Activated naive CD4-positive, alpha-beta T cell treated with Interleukin-2 at 50 U/mL for 16 hours (primary cell): ENCODE measurements at places on chromosomes 4 and X.

DNA sequence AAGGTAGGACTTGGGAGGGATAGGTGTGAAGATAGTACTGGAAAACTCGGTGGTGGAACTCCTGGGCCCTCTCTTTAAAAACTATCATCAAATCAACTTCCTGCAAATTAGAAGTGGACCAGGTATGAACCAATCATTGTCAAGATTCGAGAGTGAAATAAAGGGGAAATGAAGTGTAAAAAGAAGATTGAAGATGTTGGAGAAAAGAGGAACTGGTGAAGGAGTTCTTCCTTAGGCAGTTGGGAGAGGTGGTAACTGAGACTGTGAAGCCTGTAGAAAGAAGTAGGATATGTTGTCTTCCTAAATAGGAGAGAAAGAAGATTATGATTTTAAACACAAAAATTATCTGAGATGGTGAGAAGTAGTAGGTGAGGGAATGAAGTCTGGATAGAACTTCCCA, 212.2 kb downstream of the PPP1R2C start:
- DNase-seq, result no peak

DNA sequence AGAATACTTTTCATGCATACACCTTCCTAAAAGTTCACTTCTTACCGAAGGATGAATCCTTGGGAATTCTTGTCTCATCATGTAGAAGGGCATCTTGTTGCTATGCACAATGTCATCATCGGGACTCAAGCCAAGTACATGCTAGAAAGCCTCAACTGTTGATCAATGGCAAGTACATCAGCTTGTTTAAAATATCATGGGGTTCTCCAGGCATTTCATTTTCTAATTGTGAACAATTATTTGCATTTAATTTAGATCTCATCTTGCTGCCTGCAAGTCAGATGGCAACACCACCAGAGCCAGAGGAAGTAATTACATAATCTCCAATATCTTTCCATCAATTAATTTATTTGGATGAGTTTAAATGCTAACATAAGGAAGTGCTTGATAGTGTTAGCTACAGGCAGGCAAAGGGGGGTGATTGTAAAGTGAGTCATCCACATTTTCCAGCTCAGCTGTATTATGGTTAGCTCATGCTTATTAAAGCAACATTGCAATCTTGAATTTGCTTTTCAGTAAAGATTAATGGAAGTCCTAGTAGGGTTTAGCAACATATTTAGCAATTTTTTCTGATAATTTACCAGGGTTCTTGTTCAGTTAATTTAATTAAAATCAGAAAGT, 356.5 kb downstream of the CBLL2 start:
- no peak for DNase-seq

DNA sequence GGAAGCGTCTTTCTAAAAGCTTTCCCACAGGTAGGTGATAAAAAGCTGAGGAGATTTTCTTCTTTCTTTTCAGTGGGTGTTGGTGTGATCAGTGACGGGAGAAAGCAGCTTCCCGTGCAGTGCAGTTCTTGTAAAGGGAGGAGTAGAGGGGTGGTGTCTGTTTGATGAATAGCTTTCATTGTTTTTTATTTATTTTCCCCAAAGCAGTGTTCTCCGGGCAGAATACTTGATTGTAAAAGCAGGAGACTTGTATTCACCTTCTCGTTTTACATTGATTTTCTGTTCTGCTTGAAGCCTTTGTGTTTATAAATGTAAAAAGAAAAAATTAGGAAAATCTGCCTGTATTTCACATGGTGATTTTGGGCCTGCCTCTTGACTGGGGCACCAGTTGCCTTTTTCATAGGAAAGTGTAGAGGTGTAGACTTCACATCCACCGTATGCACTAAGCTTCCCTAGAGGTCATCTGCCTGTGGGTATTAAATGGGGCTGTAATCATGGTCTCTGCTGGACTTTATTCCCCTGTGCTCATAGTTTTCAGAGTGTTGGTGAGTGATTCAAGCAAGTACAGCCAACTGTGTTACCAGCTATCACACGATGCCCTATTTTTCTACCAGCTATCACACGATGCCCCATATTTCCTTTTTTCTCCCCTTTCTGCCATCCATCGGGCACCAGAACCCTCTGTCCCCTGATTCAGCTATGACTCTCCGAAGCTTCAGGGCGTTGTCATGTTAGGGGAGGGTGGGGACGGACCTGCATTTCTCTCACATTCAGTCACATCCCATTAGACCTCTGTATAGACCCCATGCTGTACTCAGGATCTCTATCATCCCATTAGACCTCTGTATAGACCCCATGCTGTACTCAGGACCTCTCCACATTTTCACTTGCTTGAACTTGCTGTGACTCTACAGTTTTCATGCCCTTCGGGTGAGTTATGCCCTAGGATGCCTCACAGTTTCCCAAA, 526.5 kb downstream of the TRIML1 start:
- DNase-seq, result no peak

GRCh38 chr4:8297141-8297601, 27.6 kb downstream of the HTRA3 start:
- DNase-seq, result no peak

- no peak for DNase-seq
Measured at GRCh38 chr4:104829761-104830160, 316.9 kb upstream of the TET2 start.

GRCh38 chr4:24743927-24744326, 51.4 kb upstream of the SOD3 start:
- no peak for DNase-seq

DNA sequence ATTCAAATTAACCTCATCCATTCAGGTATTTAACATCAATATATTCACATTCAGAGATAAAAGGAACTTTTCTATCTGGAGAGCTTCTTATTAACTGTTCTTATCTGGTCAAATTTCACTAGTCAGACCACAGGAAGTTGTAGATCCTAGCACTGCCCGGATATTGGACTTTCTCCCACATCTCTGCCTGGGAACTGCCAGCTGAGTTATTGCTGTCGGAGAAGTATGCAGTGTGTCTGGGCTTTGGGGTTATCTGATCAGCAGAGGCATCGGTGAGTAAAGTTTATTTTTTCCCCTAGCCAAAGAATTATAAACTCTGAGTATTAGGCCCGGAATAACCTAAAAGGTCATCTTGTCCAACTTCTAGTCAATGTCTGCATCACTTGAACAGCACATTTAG, 45.1 kb downstream of the OR13H1 start:
- DNase-seq, result no peak

DNA sequence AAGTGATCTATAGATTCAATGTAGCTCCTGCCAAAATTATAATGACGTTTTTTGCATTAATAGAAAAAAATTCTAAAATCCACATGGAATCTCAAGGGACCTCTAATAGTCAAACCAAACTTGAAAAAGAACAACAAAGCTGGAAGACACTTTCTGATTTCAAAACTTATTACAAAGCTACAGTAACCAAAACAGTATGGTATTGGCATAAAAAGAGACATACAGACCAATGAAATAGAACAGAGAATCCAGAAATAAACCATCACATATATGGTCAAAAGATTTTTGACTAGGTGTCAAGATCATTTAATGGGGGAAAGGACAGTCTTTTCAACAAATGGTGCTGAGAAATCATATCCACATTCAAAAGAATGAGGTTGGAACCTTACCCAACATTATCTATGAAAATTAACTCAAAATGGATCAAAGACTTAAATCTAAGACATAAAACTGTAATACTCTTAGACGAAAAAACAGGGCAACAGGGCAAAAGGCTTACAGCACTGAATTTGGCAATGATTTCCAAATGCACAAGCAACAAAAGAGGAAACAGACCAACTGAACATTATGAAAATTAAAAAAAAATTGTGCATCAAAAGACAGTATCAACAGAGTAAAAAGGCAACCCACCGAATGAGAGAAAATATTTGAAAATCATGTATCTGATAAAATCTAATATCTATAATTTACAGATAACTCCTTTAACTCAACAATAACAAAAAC, 3.9 kb downstream of the FBXO8 start:
- DNase-seq, result no peak

GRCh38 chr4:187238646-187239045, 515.0 kb upstream of the FAT1 start:
- DNase-seq, result no peak

GRCh38 chr4:155795991-155796390, 37.2 kb downstream of the GUCY1B1 start:
- no peak for DNase-seq

- peak; percentile 59 for DNase-seq
Measured at GRCh38 chr4:26321373-26322221, 783 bp downstream of the RBPJ start.

- DNase-seq, result peak; percentile 24
Measured at GRCh38 chr4:182918791-182919302, 1.7 kb upstream of the DCTD start.

DNA sequence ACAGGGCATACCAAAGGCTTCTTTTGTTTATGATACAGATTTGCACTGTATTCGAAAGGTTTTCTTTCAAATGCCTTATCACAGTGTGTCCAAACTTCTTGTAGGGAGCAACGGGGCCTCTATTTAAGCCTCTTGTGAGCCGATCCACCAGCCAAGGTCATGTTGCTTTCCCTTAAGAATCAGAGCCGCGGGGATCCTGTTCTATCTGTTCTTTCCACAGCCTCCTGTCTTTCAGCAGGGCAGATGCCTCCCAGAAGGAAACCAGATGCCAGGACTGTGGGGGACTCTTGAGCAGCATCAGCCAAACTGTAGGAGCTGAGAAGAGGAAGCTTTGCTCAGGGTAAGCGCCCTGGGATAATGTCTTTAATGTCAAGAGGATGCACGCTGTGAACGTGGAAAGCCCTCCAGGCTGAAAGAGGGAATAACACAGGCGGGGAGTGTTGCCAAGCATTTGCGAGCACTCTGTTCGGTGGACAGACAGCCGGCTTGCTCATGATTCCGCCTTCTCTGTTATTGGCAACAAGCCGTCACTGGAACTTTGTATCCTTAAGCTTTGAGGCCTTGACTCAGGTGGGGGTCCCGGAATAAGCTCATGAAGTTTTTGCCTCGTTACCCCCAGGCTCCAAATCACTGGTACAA, 279.8 kb upstream of the FRG1 start:
- DNase-seq, result no peak

DNA sequence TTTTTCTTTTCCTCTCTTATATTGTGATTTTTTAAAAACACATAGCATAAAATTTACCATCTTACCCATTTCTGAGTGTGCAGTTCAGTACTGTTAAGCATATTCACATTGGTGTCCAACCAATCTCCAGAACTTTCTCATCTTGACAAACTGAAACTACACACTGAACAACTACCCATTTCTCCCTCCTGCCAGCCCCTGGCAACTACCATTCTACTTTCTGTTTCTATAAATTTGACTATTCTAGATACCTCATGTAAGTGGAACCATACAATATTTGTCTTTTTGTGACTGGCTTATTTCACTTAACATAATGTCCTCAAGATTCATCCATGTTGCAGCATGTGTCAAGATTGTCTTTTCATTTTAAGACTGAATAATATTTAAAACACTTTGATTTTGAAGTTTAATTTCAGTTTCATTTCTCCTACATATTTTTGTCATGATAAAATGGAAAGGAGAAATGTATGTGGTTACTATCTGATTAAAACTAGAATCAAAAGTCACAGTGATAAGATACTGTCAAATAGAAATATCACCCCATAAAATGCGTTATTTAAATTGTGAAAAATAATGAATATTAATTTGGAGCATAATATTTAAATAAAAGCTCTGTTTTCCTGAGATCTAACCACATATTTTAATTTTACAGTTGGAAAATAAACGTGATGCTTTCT, 122.8 kb downstream of the DIPK2B start:
- DNase-seq, result no peak

GRCh38 chr4:169120624-169121023, 110.6 kb upstream of the CBR4 start:
- DNase-seq, result no peak

DNA sequence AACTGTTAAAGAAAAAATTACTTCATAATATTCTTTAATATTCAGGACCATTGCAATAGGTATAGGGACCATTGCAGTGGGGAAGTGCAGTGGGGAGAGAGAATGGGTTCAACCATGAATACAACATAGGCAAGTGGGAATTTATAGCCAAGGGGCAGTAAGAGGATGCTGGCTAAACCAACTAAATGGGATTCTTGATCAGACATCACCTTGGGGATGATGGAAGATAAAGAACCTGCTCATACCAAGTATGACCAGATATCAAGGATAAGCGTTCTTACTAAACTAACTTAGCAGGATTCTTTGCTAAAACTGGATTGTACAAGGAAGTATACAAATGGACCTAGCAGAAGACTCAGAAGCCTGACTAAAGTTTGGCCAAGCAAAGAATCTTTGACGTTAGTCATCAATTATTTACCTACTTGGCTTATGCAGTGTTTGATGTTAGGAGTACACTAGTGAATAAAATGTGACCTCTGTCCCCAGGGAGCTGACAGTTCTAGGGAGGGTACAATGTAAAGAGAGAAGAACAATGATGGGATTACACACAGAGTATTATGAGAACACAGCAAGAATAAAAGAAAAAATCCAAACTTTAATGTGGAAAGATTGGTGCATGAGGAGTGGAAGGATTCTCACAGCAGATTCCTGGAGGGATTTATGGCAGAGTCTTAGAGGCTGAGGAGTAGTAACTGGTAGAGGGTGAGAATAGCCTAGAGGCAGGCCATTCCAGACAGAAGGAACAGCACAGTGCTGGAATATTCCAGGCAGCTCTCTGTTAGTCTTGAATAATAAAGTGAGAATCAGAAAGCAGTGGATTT, 54.7 kb upstream of the MYOZ2 start:
- DNase-seq, result no peak
